ENCODE measurements at places on chromosomes 3 and 15.

GRCh38 chr3:132987396-132987795 is 50.8 kb upstream of the TMEM108 start:
- DNase-seq = no peak

- DNase-seq = no peak
These were observed 10.4 kb upstream of the KLF13 start for GRCh38 chr15:31316135-31316795.

GRCh38 chr15:67093504-67093862 is 28.1 kb downstream of the SMAD3 start:
- DNase-seq = no peak

GRCh38 chr15:33908406-33908805 is 59.9 kb upstream of the CHRM5 start:
- DNase-seq = no peak

DNA sequence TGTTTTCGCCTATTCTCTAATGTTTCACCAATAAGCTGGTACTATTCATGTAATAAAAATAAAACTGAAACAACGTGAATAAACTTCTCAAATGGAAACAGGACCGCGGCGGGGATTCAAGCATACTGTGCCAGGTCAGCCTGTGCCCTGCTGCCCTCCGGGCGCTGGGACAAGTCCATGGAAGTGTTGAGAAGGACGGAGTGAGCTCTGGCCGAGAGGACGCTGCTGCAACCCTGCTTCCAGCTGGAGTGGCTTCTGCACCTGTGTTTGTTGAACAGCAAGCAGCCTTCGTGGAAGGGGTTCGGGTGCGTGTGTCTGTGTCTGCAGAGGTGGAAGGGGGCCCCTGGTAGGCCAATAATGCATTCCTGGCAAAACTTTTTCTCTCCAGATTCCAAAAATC is 50.0 kb upstream of the PCSK6 start:
- DNase-seq = no peak

GRCh38 chr3:27467545-27467944 is 16.6 kb downstream of the SLC4A7 start:
- peak; percentile 55 for DNase-seq

DNA sequence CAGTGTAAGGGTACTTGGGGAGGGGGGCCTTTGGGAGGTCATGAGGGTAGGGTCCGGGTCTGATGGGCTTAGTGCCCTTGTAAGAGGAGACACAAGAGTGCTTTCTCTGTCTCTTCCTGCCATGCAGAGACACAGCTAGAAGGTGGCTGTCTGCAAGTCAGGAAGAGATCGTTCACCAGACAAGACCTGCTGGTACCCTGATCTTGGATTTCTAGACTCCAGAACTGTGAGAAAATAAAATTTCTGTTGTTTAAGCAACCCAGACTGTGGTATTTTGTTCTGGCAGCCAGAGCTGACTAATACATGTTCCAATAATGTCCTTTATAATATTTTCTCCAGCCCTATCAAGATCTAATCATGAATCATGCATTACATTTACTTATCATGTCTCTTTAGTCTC is 130.0 kb upstream of the VEPH1 start:
- no peak for DNase-seq
